ENCODE measurements at places on chromosomes 12 and 14.

DNA sequence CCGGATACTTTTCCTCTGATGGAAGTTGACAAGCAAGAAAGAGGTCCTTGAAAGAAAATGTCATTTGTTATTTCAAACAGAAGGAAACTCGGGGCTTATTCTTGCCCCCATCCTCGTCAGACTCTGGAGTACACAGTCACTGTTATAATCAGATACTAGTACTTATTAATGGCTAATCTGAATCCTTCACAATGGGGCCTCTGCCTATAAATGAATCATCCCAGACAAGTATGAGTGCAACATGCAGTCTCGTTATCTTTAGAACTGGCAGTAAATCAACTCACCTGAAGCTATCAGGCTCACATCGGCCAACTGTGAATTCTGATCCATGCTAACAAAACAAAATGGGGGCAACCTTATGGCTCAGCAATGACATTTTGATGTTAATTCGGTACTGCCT is 216.7 kb downstream of the GRIN2B start:
- DNase-seq = no peak

DNA sequence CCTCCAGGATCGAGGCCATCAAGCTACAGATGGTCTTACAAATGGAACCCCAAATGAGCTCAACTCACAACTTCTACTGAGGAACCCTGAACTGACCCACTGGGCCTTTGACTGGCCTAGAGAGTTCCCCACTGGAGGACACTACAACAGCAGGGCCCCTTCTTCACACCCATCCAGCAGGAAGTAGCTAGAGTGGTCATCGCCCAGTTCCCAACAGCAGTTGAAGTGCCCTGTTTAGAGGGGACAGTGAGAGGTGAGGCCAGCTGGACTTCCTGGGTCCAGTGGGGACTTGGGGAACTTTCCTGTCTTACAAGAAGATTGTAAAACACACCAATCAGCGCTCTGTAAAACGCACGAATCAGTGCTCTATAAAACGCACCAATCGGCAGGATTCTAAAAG is 247.9 kb upstream of the BTG1 start:
- DNase-seq = no peak

DNA sequence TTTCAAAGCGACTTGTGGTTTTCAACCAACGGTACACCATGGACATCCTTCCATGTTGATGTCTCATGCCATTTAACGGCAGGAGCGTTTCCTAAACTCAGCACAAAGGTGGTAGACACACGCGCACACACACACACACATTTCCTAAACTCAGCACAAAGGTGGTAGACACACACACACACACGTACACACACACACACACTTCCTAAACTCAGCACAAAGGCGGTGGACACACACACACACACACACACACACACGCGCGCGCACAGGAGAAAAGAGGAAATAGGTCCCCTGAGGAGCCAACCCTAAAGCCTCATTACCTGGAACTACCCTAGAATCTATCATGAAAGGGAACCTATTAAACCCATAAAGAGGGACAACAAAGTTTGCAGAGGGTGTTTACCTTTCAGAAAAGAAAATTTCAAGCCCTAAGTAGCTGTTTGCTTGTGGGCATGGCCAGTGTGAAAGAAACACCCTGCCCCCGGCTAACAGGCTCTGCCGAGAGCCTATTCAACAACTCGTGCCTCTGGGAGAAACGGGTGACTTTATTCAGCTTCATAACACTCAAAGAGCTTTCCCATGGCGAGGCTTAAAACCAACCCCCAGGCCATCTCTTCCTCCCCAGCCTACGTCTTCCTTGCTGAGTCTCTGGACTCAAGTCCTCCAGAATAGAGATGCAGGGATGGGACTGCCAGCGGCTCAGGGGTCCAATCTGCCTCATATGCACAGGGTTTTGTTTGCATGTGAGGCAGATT is 31.8 kb downstream of the SLC8B1 start:
- no peak for DNase-seq

DNA sequence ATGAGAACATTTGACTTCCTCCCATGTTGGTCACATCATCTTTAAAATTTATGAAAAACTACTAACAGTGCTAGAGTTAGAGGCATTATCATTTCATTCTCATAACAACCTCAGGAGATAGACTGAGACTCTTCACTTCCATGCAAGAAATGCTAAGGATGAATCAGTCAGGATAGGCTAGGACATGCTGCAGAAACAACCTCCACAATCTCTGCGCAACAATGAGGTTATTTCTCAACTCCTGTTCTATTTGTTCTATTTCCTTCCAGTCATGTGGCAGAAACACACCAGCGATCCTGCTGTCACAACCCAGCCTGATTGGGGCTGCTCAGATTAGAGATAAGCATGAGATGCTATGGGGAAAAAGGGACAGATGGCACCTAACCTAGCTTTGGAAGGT is 49.0 kb upstream of the TMEM263 start:
- DNase-seq = no peak

GRCh38 chr14:58414845-58415244 is 12.5 kb downstream of the TIMM9 start:
- no peak for DNase-seq

GRCh38 chr14:54148251-54148650 is 191.6 kb upstream of the BMP4 start:
- no peak for DNase-seq

- no peak for DNase-seq
Observed at GRCh38 chr12:10069099-10069498, 29.7 kb downstream of the CLEC1A start.

GRCh38 chr14:56162476-56162875 is 44.3 kb downstream of the PELI2 start:
- DNase-seq = no peak

DNA sequence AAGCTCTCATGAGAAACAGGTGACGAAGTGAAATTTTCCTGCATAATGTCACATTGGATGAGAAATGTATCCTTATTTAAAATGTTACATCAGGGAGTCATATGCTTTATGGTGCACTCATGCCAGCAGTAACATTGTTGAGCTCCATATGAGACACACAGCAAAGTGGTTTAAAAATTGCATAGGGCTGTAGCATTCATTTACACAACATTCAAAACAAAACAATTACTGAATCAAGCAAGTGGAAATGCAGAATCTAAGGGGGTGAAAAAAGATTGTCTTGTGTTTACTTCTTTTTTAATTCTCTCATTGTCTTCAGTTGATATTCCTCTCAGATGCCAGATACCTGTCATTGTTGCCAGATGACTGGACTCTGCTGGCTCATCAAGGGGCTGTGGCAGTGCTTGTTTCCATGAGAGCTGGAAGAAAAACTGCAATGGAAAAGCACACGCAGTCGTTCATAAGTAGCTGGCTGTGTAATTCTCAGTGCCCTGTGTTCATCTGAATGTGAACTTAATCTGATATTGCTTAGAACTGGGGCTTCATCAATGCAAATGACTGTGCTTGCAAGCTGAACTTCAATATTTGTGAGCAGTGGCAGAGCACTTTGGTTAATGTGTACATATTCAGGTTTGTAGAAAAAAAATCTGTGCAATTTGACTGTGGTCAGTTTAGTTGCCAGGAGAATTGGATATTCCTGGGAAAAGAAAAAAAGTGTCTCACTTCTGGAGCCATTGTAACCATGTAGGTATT is 305.6 kb downstream of the RAD51B start:
- DNase-seq = no peak

DNA sequence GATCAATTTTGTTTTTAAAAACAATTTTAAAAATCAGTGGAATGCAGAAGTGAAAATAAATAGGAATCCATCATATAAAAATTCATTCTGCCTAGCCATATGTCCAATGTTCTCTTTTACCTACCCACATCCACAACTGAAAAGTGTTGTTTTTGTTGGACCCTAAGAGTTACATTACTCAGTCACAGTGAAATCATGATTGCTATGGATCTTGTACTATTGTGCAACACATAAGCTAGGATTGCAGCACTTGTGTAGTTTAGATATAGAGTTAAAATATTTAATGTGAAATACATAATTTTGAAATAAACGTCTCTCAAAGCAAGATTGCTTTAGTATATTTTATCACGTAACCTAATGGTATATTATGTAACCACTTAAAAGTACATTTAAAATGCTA is 213.3 kb upstream of the CLEC14A start:
- no peak for DNase-seq

DNA sequence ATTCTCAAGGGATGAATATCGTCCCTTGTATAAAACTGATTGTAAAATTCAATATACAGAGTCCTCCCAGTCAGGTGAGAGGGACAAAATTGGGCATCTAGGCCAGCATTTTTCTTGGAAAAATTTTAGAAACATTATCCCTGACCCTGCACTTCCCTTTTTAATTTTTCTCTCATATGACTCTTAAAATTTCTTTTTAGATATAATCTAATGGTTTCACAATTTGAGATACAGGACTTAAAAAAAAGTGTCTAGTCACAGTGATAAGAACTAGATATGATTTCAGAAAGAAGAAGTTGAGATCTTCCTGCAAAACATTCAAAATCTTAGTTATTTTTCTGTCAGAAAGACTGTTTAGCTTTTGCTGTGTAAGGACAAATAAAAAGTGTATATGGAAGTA is 270.8 kb upstream of the PPFIA2 start:
- no peak for DNase-seq

GRCh38 chr12:7899755-7900154 is 27.0 kb upstream of the SLC2A14 start:
- DNase-seq = no peak

GRCh38 chr12:45907955-45908354 is 82.4 kb downstream of the SCAF11 start:
- no peak for DNase-seq

DNA sequence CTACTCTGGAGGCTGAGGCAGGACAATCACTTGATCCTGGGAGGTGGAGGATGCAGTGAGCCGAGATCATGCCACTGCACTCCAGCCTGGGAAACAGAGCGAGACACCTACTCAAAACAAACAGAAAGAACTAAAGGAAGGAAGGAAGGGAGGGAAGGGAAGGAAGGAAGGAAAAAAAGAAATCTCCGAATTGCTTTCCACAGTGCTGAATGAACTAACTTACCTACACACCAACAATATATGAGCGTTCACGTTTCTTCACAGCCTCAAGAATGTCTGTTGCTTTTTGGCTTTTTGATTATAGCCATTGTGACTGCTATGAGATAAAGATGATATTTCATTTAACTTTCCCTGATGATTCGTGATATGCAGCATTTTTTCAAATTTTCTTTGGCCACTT is 1343.7 kb downstream of the LRFN5 start:
- DNase-seq = no peak

DNA sequence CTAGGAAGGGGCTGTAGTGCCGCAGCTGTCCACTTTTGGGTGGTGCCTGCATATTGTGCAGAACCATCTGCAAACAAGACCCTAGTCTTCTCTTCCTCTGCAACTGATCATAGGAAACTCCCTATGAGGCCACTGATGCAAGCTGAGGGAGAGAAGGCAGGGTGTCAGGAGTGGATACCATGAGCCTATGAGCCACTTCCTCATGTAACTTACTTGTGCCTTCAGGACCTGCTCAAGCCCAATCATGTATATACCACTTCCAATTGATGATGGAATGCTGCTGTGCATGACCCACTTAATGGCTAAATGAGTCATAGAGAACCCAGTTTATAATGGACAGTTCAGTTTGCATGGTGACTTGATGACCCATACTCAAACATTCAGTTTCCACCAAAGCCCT is 107.9 kb downstream of the ALG10B start:
- no peak for DNase-seq

DNA sequence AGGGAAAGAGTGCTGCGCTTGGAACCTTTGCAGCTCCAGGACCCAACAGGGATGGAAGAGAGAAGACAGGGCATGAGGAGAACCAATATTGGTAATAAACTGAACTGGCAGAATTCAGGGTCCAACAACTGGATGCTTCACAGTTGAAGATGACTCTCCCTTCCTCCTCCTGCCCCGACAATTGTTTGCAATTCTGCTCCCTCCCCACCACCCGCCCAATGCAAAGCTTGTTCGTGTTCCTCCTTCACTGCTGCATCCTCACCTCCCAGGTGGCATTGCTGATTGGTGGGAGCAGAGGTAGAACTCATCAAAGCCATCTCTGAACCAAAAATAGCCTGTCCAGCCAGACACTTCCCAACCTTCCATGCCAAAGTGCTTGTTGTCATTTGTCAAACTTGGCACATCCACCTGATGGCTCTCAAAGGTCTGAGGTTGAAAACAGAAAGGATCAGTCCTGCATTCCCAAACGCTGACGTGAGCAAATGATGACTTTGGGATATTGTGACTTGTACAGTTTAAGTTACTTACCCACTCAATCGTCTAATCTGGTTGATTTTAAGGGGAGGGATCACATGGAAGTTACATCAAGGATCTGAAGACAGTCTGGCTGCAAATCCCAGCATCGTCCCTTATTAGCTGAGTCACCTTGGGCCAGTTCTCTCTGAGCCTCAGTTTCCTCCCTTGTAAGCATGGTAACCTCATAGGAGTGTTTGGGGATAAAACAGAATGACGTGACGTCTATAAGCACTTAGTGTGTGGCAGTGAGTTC is 242.6 kb upstream of the CRY1 start:
- no peak for DNase-seq

DNA sequence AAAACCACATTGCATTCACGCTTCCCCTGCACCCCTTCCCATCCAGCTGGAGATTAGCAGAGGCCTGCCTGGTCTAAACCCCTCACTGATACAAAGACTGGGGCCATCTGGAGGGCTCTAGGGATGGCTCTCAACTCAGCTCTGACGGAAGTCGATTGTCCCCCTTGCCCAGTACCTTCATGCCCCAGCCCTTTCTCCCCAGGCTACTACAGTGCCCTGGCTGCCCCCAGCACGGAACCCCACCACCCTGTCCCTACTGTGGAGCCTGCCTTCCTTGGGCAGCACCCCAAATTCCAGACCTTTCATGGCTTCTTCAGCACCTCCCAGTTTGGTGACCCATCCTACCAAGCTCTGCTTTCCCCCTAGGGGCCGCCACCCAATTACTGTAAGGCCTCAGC is 25.6 kb downstream of the ZFP36L1 start:
- no peak for DNase-seq

DNA sequence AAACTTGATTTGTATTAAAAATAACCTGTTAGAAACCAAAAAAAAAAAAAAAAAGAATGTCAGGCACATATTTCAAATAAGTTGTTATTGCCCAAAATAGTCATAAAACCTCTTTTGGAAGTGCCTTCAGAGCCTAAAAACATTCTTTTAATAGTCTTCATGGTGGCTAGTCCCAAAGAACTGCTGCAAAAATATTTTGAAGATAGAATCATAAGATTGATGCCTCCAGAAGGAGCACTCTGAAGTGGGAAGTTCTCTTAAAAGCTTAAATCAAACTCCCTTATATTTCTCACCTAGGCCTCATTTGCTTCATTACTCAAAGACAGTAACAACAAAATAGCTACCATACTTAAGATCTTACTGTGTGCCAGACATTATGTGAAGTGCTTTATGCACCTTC is 27.2 kb upstream of the NT5DC3 start:
- no peak for DNase-seq

DNA sequence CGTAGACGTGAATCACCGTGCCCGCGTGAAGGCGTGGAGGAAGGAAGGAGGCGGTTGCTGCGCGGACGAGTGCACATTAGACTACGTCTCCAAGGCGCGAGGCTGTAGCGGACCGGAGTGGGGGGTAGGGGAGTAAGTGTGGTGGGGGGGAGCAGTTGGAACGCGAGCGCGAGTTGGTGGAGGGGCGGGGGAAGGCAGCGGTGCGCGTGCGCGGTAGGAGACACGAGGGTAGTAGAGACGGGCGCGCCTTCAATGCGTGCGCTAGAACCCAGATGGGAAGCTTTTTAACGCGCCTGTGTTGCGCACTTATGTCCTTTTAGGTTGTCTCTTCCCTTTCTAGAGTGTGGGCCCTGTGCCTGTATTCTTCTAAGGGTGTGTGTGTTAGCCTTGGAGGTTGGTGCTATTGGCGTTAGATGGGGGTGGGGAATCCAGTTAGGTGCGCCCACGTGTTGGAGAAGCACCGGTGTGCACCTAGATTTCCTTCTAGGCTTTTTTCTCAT is 604 bp downstream of the EIF4B start:
- no peak for DNase-seq

Measured in chondrocyte (in vitro differentiated cells).